NCI-H446 (cell line): ENCODE measurements at places on chromosomes 5 and 9.

DNA sequence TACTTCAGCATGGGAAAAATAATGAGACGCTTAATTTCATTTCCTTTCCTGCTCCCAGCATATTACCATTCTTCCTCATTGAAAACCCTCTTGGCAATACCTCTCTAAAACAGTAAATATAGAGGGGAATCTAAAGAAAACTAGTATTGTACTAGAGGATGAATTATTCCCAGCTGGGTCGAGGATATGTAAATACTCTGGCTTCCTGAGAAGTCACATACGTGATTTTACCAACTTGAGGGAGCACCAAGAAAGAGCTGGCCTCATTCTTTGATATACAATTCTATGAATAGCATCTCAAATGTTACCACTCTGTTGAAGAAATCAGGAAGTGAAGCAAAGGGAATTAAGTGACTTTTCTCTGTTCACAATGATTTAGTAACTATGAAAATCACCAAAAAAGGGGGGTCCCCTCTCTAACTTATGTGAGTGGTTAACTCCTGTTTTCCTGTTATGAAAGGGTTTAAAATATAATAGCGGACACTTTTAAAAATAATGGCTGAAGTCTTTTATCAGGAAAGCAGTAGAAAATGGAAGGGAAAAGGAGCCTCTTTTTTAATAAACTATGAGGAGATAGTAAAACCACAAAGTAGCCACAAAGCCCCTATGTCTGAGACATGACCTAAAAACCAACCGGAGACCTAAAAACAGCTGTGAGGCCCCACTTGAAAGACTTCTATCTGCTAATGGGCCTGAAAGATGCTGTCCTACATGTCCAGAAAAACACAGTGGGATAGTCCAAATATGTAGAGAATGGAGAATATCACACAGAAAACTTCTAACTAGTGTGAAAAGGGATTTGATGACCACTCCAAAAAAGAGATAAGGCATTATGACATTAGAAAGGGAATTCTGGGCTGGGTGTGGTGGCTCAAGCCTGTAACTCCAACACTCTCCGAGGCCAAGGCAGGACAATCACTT is 42.6 kb downstream of the LPAR1 start:
- no peak for DNase-seq

DNA sequence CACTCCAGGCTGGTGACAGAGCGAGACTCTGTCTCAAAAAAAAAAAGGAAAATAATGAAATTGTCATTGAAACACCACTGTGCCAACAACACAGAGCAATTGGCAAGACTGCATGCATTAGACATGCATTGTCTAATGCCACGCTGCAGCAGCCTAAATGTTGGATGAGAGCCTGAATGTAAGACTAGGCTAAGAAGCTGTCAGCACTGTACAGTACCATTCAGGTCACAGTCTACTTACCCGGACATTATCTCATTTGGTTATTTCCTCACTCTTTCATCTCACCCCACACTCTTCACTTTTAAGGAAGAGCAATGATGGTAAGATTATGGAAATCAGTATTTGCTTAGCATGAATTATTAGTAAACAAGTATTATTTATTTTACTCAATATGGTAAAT is 31.3 kb upstream of the PPP2CA start:
- no peak for DNase-seq

- no peak for DNase-seq
These were observed 23.8 kb downstream of the PLPP1 start for GRCh38 chr5:55511010-55511409.

DNA sequence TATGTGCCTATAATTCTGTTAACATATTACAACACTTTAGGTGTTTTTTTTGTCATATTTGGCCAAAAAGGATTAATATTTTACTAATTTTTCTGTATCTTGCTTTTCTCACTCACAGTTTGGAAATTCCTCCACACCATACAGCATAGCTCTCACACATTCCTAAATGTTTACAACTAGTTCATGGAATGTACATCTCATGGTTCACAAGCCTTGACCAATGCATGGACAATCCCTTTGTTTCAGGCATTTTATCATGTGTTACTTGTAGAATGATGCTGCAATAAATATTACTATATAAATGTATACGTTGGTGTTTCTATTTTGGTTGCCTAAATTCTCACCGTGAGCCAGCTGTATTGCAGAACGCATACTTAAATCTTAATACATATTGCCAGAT is 80.5 kb upstream of the SPATA31C2 start:
- DNase-seq = no peak

- DNase-seq = no peak
These were observed 40.0 kb downstream of the LARP1 start for GRCh38 chr5:154795235-154795596.

GRCh38 chr9:127368852-127369402 is 28.0 kb upstream of the SLC2A8 start:
- no peak for DNase-seq

- peak; percentile 35 for DNase-seq
These were observed 8.4 kb upstream of the SETD9 start for GRCh38 chr5:56900858-56901578.

GRCh38 chr5:98401656-98402055 is 371.8 kb upstream of the RGMB start:
- DNase-seq = no peak

- no peak for DNase-seq
These were observed 68.9 kb upstream of the EQTN start for GRCh38 chr9:27365707-27366376.

- DNase-seq = no peak
These were observed 119.3 kb upstream of the WWC1 start for GRCh38 chr5:168171901-168172759.

GRCh38 chr5:59158637-59159391 is 575.9 kb downstream of the RAB3C start:
- DNase-seq = no peak

- no peak for DNase-seq
These were observed 48.8 kb upstream of the CD180 start for GRCh38 chr5:67245259-67245846.
